A549 treated with dexamethasone at 1 μM for 4 hours (cell line): ENCODE measurements at places on chromosomes 2 and 18. TPM values are rescaled to one million over a fixed set of nuclear protein-coding genes. Genes with fewer than 3 reads are reported as not detected.

Gene GATA6
- total RNA-seq: 0.86 to 1.8 TPM (median 1.5 TPM) in 5 replicates

Gene KLHL14
- total RNA-seq: not detected in 5 replicates

Gene SATB2
- 2.1 to 4.3 TPM (median 3.4 TPM) in 5 replicates for total RNA-seq

Gene CTAGE1
- total RNA-seq: not detected in 5 replicates

Gene SLC9A4
- not detected in 5 replicates for total RNA-seq

Gene TCF4
- total RNA-seq: 1.3 to 2.5 TPM (median 2.1 TPM) in 5 replicates

Gene KCNG2
- not detected in 5 replicates for total RNA-seq

Gene C1QL2
- 0.30 to 0.86 TPM (median 0.67 TPM) in 5 replicates for total RNA-seq

Gene KCNS3
- 1.1 to 1.5 TPM (median 1.3 TPM) in 5 replicates for total RNA-seq

Gene EFEMP1
- 31.3 to 48.7 TPM (median 48.1 TPM) in 5 replicates for total RNA-seq

Gene GAD1
- total RNA-seq: 0.13 to 0.47 TPM (median 0.32 TPM) in 5 replicates

Gene DOK6
- not detected in 5 replicates for total RNA-seq

Gene POTEI
- total RNA-seq: 0.01 TPM in 1 of 5 replicates, not detected in the others

Gene SGPP2
- 0.46 to 0.84 TPM (median 0.51 TPM) in 5 replicates for total RNA-seq

Gene RPRD1A
- total RNA-seq: 15.6 to 25.2 TPM (median 22.3 TPM) in 5 replicates

Gene ERFE
- 4.8 to 7.9 TPM (median 7.4 TPM) in 5 replicates for total RNA-seq

Gene LOXHD1
- not detected in 5 replicates for total RNA-seq

Gene REG3A
- not detected in 5 replicates for total RNA-seq

Gene CPO
- 0.11 to 0.16 TPM in 2 of 5 replicates, not detected in the others for total RNA-seq

Gene ANKRD53
- total RNA-seq: 0.11 to 0.28 TPM (median 0.20 TPM) in 4 of 5 replicates, not detected in the other

Gene KCNF1
- 19.3 to 38.5 TPM (median 30.5 TPM) in 5 replicates for total RNA-seq

Gene COLEC11
- 0.47 to 0.83 TPM (median 0.69 TPM) in 5 replicates for total RNA-seq

Gene CCBE1
- total RNA-seq: 7.0 to 16.4 TPM (median 13.2 TPM) in 5 replicates

Gene VWC2L
- not detected in 5 replicates for total RNA-seq

Gene IL1RL2
- 0.04 to 0.08 TPM (median 0.06 TPM) in 3 of 5 replicates, not detected in the others for total RNA-seq

Gene ONECUT2
- total RNA-seq: 0.25 to 0.68 TPM (median 0.48 TPM) in 5 replicates

Gene RTN4
- 391 to 487 TPM (median 457 TPM) in 5 replicates for total RNA-seq

Gene PLA2R1
- 1.7 to 2.7 TPM (median 2.2 TPM) in 5 replicates for total RNA-seq

Gene ERICH2
- total RNA-seq: not detected in 5 replicates

Gene PROKR1
- 0.01 to 0.05 TPM (median 0.04 TPM) in 3 of 5 replicates, not detected in the others for total RNA-seq

Gene SFTPB
- 0.09 to 0.22 TPM (median 0.16 TPM) in 4 of 5 replicates, not detected in the other for total RNA-seq

Gene ACOXL
- not detected in 5 replicates for total RNA-seq

Gene CPS1
- total RNA-seq: 12.6 to 20.9 TPM (median 17.3 TPM) in 5 replicates

Gene ADD2
- 22.0 to 35.0 TPM (median 30.8 TPM) in 5 replicates for total RNA-seq

Gene SERPINB11
- total RNA-seq: 0.08 to 0.22 TPM in 2 of 5 replicates, not detected in the others
